ENCODE measurements at places on chromosomes 2 and 18.

DNA sequence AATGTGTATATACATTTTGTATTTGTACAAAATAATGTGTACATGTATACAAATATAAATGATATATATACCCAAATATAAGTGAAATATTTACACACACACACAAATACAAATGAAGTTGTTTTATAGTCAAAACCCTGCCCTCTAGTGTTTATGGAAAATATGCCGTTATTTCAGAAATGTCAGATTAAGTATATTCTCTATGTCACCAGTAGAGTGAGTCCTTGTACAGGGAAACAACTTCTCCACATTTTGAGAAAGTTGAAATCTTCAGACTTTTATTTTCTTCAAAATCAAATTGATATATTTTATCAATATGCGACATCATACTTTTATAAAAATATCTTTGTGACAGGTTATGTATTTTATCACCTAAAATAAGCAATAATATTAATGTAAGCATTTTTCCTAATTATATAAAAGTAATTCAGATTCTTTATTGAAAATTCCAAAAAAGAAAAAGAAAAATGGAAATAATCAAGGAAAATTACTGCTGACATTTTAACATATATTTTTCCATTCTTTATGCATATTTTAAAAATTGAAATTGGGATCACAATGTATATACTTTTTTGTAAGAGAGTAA lies 22.4 kb downstream of the ARL6IP6 start:
- DNase-seq, result no peak

DNA sequence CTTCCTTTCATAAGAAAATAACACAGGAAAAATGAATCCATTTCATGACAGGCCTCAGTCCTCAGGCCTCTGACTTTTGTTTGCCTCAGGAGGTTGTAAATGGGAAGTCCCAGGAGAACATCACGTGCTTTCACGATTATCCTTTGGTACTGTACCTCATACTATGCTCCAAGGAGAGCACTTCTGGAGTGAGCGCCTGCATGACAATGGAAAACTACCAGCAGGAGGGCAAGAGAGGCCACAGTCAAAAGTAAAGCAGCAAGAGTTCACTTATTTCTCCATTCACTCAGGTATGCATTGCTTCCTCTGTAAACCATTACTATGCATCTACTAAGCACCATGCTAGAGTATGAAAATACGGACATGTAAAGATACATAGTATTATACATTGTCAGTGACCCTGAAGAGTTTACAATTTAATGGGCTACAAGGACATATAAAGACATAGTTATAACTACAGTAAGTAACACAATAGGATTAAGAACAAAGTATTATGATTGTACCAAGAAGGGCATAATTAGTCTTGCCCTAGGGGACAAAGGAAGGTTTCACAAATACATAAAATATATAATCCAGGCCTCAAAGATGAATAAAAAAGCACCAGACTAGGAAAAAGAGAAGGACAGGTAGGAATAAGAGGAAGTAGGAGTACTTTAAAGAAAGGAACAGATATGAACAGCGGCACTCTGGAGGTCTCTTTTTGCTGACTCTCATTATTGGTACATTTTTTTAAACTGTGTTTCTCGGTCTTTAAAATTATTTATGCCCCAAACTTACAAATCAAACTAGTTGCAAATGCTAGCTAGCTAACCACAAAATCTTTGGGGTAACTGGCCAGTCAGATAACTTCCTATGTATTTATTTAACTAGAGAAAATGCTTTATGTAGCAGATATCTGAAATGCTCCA lies 806.7 kb downstream of the NRXN1 start:
- no peak for DNase-seq

DNA sequence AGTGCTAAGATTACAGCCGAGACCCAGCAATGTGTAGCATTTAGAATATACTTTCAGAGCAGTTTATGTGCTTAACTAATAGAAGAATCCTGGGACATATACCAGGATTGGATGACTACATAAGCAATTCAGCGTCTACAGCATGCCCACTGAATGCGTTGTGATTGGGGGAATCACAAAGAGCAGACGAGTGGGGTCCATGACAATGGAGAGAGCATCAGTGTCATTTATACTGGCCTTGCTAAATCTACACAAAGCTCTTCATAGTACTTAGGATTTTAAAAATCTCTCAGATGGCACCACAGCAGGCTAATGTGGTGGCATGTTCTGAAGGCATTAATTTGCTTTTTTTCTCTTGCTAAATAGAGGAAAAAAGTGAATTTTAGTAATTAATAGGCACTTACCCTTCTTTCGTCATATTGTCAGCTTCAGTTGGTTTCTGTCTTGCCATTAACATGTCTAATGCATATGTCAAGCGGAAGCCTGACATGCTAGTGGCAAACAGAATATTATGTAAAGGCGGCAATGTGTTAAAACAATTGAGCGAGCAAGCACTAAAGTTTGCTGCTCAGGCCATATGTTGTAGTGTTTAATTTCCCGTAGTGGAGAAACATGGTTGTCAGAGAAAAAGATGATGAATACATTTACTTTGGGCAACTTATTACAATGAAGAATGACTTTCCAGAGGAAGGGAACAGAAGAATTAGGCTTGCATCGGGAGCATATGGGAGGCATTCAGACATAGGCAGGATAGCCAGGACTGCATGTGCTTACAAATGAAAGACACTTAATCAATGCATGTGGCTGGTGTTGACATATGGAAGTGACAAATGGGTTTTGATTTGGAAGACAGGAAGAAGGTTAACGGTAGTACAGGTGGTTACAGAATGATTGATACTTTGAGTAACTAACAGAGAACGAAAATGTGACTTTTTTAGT lies 145.2 kb downstream of the ICOS start:
- no peak for DNase-seq

DNA sequence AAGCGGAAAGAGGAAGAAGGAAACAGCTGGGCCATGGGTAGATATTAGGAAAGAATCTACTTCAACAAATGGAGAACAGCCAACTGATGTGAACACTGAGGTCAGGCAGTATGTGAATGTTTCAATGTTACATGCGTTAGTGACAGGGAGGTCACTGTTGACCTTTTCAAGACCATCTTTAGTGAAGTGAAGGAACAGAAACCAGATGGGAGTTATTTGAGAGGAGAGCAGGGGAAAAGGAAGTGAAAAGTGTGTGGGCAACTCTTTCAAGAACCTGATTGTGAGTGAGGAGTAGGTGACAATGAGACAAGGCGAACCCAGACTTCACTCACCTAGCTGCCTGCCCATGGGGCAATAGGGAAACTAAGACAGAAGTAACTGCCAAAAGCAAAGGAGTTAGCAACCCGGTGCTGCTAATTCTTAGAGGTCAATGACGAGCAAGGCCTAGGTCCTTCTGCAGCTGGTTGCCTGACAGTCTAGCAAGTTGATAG lies 67.0 kb downstream of the SP3 start:
- DNase-seq, result no peak

- no peak for DNase-seq
These were observed 843.6 kb downstream of the SUCLG1 start for GRCh38 chr2:83615511-83615910.

GRCh38 chr2:38508311-38509039 lies 94.3 kb downstream of the HNRNPLL start:
- DNase-seq, result peak; percentile 71

GRCh38 chr18:11155034-11155759 lies 5.8 kb upstream of the PIEZO2 start:
- no peak for DNase-seq

GRCh38 chr2:61011678-61012077 lies 5.8 kb upstream of the PEX13 start:
- DNase-seq, result no peak

- no peak for DNase-seq
These were observed 96.7 kb upstream of the ACAA2 start for GRCh38 chr18:49910019-49910418.

All from effector CD4-positive, alpha-beta T cell (primary cell).